ENCODE measurements at places on chromosomes 3 and 15.

DNA sequence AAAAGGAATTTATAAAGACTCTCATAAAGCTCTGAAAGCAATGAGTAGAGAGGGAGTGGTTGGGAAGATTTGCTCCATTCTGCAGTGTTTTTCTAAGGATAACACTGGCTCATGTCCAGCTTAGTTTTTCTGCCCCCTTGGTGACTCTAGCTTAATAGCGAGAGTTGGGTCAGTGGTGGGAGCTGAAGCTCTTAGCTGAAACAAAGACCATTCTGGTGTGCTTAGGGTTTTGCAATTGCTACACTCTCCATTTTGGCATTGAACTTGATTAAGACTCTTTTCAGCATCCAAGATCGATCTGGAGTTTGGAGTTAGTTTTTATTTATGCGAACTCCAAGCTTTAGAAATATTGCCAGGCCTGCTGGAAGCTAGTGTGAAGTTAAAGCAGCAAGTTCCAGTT, 98.0 kb downstream of the ATG7 start:
- no peak for DNase-seq

DNA sequence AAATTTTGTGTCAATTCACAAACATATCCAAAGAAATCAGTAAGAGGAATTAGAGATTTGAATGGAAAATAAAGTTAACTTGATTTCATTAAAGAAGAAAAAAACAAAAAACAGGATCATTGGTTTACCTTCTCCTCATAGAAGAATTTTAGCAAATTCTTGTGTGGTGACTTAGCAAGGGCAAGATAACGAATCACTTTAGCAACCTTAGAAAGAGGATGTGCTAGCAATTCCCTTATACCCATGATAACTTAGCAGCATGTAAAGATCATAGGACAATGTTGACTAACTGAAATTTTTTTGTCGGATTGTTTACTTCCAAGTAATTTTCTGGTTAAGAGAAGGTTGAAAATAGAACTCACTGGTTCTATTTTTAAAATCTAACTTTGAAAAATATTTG, 609.3 kb downstream of the GBE1 start:
- no peak for DNase-seq

DNA sequence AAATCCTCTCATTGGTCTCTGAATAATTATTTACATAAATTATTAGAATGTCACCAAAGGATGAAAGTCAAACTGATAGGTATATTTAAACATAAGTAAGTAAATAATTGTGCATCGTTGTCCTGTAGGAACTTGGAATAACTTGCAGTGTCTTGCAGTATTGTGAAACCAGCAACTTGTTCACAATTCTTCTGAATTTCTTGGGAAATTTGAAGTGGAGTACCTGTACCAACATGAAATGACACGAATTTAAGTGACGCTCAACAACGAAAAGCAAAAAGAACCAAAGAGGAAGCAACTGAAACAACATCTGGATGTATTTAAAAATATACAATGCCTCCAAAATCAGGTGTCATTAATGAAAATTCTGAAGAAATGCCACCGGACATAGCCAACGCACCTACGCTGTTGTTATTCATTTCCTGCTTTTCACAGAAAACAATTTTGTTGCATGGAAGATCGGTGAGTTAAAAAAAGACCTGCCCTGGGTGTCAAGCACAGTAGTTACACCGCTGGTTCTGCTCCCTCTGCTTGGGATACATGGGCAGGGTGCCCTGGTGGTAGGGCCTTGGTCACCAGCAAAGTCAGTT, 112.5 kb downstream of the RPLP1 start:
- no peak for DNase-seq

DNA sequence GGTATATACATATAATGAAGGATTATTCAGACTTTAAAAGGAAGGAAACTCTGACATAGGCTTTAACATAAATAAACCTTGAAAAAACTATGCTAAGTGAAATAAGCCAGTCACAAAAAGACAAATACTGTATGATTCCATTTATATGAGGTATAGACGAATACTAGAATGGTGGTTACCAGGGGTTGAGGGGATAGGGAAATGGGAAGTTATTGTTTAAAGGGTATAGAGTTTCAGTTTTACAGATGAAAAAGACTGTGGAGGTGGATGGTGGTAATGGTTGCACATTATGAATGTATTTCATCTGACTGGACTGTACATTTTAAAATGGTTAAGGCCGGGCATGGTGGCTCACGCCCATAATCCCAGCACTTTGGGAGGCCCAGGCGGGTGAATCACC, 41.7 kb downstream of the FRMD5 start:
- no peak for DNase-seq

Data from amygdala (tissue), 56 donors.